Activated T-helper 1 cell treated with Interleukin-2 at 50 U/mL for 16 hours (primary cell): ENCODE measurements at places on chromosomes 16 and 17.

- no peak for DNase-seq
These were observed 292.8 kb upstream of the PMFBP1 start for GRCh38 chr16:72464597-72465368.

GRCh38 chr17:80285237-80285920, 24.7 kb downstream of the RNF213 start:
- DNase-seq: no peak

GRCh38 chr16:456891-457483, 31.5 kb downstream of the RAB11FIP3 start:
- DNase-seq: no peak

GRCh38 chr17:30433514-30433913, 43.7 kb upstream of the GOSR1 start:
- no peak for DNase-seq

GRCh38 chr16:79328402-79329165, 272.0 kb downstream of the MAF start:
- no peak for DNase-seq

DNA sequence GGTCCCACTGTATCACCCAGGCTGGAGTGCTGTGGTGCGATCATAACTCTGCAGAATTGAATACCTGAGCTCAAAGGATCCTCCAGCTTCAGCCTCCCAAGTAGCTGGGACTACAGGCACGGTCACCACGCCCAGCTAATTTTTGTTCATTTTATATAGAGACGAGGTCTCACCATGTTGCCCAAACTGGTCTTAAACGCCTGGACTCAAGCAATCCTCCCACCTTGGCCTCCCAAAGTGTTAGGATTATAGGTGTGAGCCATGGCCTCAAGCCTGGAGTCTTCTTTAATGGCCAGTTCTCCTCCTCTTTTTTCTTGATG, 484 bp downstream of the CD300LB start:
- DNase-seq: no peak

- no peak for DNase-seq
These were observed 88.7 kb downstream of the HS3ST3A1 start for GRCh38 chr17:13513039-13513405.

GRCh38 chr17:16493531-16494046, 1.6 kb upstream of the LRRC75A start:
- no peak for DNase-seq

GRCh38 chr16:71721066-71721740, 3.3 kb downstream of the PHLPP2 start:
- DNase-seq: no peak

GRCh38 chr16:73086108-73086507, 38.2 kb upstream of the ZFHX3 start:
- no peak for DNase-seq

DNA sequence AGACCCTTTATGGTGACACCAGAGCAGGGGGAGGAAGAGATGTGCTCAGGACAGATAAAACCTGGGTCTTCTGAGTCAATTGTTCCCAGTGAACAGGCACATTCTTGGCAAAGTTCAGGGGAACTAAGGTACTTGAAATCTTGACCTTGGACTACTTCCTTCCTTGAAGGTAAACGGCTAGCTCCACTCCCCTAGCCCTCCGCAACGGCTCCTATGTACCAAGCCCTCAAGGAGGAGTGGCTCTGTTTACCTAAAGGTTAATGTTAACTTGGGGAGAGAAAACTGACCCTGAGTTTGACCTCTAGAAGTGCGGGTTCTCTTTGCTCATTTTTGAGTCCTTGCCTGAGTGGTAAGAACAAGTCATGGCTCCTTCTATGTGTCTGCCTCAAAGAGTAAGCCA, 7.8 kb downstream of the TTLL6 start:
- no peak for DNase-seq

DNA sequence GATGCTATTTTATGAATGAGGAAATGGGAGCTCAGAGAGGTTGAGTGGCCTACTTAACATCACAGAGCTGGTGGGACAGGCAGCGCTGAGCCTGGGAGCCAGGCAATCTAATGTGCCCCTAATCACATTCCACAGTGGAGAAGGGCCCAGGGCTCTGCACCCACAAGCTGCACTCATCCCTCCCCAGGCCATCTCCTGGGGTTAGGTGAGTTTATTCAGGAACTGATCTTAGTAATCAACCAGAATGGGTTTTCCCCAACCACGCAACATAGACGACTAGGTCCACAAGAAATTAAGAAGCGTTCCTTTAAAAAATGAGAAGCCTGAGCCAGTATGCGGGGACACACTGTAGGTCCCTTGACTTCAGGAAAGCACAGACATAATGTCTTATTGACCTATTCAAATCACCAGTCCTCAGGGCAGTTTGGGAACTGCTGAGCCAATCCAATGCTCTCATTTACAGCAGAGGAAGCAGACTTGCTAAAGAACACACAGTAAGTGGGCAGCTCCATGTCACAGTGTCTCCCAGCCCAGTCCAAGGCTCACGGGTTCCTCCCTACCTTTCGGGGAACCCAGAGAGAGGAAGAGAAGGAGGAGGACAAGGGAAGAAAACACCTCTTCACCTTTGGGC, 2.3 kb downstream of the MPP3 start:
- DNase-seq: no peak

DNA sequence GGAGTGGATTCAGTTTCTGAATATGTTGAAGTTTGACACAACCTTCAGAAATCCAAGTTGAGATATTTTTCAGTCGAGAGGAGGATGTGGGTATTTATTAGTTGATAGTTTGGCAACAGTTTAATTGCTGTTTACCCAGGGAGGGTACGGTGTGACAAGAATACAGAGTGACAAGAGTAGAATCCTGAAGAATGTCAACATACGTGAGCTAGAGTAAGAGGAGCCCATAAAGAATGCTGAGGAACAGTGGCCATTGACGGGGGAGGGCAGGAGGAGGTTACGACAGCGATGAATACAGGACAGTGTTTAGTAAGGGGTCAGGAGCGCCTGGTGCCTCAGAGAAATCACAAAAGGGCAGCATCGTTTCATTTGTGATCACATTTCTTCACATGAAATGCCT, 76.5 kb downstream of the AATF start:
- DNase-seq: no peak

GRCh38 chr16:80993307-80993706, 13.4 kb downstream of the CMC2 start:
- DNase-seq: no peak

DNA sequence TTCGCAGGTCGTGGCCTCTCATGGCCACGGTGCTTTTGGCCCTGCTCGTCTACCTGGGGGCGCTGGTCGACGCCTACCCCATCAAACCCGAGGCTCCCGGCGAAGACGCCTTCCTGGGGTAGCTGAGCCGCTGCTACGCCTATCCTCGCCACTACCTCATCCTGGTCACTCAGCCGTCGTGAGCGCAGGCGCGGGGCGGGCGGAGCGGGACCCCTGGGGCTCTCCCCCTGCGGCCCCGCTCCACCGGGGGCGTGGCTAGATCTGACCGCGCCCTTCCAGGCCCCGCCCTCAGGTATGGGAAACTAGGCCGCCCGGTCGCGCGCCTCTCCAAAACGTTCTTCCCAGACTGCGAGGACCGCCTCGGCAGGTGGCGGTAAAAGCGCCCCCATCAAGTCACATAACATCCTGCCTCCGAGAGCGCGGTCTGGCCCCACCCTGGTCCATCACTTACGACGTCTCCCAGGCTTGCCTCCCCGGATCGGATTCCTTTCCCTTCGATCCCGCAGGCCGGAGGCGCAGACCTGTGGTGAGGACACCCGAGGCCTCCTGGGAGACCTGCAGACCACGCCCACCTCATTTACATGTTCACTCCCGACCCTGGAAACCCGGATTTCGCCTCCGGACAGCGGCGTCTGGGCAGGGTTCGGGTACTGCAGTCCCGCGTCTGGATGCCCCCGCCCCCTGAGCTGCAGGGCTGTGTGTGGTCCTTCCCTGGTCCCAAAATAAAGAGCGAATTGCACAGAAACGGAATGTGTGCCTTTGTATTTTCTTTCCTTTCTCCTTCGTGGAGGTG, 91.5 kb upstream of the TMEM97 start:
- DNase-seq: no peak

- no peak for DNase-seq
These were observed 789.9 kb upstream of the KIF2B start for GRCh38 chr17:53032861-53033271.

GRCh38 chr16:55370762-55371482, 46.9 kb downstream of the IRX6 start:
- no peak for DNase-seq

DNA sequence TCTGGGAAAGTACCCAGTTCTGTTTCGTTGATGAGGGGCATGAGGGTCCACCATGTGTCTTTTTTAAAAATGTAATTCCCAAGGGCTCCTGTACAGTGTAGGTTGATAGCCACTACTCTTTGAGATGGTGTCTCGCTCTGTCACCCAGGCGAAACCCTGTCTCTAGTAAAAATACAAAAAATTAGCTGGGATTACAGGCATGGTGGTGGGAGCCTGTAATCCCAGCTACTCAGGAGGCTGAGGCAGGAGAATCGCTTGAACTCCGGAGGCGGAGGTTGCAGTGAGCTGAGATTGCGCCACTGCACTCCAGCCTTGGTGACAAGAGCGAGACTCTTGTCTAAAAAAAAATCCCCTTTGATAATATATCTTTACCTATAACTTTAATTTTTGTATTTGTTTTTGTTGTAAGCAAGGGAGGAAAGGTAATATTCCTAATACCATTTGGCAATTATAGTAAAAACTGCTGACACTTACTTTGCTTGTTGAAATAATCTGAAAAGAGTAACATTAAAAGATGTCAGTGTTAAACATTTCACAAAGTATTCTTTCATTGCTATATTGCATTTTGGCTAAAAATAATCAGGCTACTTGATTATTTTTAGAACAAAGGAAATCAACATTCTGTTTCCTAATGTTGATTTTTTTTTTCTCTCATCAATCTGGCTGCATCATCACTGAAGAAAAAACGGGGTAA, 11.8 kb downstream of the KPNA2 start:
- no peak for DNase-seq

DNA sequence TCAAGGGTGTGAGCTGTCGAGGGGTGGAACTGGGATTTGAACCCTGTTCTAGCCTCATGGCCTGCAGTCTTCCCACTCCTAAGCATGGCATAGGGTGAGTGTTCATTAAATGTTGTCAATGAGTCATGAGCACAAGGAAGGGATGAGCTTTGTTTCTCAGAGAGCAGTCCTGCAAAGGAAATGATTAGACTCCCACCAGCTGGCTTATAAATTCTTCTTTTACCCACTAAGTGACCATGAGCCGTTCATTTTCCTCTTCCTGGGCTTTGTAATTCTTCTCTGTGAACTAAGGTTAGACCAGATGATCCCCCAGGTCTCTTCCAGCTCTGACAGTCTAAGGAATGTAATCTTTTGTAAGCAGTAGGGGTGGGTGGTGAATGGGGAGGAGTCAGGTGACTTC, 47.9 kb upstream of the HNF1B start:
- no peak for DNase-seq

DNA sequence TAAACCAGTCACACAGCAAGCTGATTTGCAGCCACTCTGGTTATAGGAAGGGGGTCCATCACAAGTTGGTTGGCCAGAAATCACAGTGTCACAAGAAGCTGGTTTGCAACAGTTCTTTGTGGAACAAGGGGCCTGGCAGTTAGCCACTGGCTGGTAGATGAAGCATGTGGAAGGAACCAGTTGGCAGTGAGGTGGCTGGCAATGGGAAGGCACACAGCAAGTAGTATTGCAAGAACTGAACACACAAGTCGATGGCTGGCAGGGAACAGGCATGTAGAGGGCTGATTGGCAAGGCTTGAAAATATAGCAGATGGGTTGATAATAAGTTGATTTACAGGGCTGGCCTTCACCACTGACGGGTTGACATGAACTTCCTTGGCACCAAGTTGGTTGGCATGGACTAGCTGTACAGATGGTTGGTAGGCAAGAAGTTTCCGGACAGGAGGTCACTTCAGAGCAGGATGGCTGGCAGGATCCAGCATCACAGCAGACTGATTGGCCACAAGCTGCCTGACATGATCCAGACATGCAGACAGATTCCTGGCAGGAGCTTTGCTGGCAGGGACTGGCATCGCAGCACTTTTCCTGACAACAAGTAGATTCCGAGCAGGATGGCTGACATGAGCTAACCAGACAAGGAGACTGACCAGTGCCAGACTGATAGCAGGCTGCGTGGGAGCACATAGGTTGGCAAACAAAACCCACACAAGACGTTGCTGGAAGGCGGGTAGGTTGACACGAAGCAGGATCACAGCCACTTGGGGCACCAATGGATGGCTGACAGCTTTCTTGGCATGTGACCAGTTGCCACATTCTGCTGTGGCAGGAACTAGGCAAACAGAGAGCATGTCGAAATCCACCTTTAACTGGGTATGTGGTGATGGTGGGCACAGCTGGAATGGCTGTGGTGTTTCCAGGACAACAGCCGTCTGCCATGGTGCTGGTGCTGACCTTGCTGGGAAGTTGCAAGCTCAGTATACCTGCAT, at the start of gene KRTAP29-1:
TSS of gene KRTAP29-1 (minus strand) at position 936 of the 986 bp plus-strand sequence. CDS start at position 936, 0 bp downstream.
- no peak for DNase-seq

GRCh38 chr17:18958611-18959010, 6.6 kb downstream of the SLC5A10 start:
- DNase-seq: no peak

- DNase-seq: no peak
These were observed 14.6 kb downstream of the ATP5PD start for GRCh38 chr17:75031972-75032719.

GRCh38 chr17:62149961-62150360, 84.9 kb upstream of the MED13 start:
- no peak for DNase-seq

GRCh38 chr16:70659953-70660671, 13.8 kb downstream of the IL34 start:
- no peak for DNase-seq

DNA sequence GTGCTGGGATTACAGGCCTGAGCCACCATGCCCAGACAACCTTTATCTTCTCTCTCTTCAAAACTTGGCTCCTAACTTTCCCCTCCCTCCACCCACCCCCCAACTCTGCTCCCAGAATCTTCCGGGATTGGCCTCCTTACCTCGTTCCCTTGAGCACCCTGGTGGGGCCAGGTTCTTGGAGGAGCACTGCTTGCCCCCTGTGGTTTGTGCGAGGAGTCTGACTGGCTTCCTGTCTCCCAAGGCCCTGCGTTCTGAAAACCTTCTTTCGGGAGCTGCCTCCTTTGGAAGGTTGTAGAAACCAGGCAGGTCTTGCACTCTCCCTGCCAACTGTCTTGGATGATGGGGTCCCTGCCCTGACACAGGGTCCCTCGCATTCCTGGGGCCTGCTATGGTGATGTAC, 19.8 kb downstream of the PLXDC1 start:
- no peak for DNase-seq

GRCh38 chr17:55067697-55068439, 99.3 kb downstream of the STXBP4 start:
- DNase-seq: no peak

GRCh38 chr17:732067-732901, at the start of gene TLCD3A:
TLCD3A (plus strand) TSS chr17:732596; CDS start chr17:732648, 52 bp downstream.
- DNase-seq: no peak
